ENCODE measurements at places on chromosomes 6 and 20.

DNA sequence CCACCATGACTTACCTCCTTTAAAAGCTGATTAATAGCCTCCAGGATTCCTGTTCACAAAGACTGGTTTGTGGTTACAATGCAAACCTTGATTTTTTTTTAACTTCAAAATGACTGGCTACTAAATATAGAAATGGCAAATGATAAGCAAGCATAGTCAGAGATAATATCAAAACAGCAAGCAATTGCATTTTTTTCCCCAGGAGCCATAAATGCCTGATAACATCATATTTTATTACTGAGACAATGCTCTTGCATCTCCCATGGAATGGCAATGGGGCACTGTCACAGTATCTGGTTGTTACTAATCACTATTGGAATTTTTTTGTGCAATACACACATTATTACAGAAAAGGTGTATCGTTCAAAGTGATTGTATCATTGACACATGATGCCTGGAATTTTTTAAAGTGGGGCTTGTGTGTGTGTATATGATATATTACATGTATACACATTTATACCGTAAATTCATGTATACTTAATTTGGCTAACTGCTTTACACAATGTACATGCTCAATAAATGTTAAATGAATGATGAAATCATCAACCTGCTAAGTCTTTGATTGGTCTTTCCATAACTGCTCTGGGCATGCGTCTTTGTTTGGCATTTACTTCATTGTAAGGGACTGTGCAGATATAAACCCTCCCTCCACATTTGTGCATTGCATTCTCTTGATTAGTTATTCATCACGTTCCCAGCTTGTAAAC, 980 bp upstream of the SALL4 start:
- DNase-seq = no peak

- no peak for DNase-seq
These were observed 39.2 kb downstream of the DYNLT1 start for GRCh38 chr6:158605266-158605878.

GRCh38 chr6:118968416-118968815, 33.5 kb upstream of the MCM9 start:
- no peak for DNase-seq

DNA sequence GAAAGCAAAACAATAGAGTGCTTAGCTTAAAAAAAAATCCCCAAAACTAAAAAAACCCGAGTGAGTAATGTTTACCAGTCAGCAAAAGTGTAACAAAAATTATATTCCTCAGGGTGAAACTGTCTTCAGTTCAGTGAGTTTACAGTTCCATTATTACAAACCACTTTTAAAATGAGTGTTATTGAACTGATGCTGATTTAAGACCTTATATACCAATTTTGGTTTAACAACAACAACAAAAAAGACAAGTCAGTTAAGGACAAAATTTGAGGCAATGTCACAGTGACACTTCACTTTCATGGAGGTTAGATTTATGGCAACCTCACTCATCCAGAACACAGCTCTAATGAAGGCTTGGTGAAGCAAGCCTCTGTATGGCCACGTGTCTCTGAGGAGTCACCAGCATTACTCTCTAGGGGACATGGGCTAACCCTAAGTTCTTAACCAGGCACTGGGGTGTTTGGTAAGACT, 630.8 kb downstream of the PHF3 start:
- no peak for DNase-seq

GRCh38 chr6:56489559-56489958, 153.1 kb downstream of the DST start:
- no peak for DNase-seq

- DNase-seq = no peak
These were observed 65.7 kb downstream of the RTN4IP1 start for GRCh38 chr6:106563614-106564013.

DNA sequence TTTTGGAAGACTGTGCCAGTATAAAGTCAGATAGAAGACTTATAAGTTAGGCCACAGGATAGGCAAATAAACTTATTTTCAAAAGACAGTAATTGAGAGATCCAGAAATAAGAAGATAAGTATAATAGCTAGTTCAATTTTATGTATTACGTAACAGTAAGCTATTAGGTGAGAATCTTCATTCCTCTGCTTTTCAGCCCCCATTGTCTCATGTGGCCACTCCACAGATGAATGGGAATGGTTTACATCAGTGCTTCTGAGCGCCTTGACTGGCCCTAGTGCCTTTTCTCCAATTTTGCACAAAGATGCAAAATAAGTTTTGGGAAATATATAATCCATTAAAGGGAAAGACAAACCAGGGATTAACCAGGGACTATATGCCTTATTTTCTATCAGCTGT, 550.5 kb downstream of the MMUT start:
- DNase-seq = no peak

GRCh38 chr20:23092861-23093495, 6.9 kb upstream of the CD93 start:
- no peak for DNase-seq

DNA sequence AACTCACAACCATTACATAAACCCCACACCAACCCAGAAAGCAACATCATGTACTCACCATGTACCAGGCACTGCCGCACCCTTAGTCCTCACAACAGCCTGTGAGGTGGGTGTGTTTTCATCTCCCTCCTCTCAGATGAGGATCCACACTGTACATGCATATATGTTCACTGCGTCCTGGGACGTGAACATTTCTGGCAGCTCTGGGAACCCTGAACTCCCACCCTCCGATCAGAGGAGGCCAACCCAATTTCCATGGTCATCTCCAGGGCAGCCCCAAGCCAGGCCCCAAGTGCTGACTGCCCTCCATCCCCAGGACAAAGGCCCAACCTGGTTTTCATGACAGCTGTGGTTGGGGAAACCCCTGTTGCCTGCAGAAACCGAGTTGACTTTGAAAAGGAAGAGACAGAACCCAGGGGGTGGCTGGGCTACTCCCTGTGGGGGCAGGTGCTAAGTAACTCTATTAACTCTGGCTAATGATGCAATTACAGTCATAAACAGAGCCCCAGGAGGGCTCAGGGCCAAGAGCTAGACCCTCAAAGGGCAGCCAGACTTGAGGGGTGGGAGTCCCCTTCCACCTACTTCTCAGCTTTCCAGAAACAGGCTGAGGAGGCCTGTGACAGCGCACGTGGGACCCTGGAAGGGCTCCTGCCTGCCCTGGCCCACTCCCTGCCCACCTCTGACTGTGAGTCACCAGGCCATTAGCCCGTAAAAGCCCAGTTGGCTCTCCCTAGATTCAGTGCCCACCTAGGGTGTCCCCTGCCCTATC, 2.6 kb downstream of the TFEB start:
- DNase-seq = no peak

- DNase-seq = no peak
These were observed 780 bp downstream of the TFAP2A start for GRCh38 chr6:10413850-10414738.

- no peak for DNase-seq
These were observed 2.3 kb upstream of the UCKL1 start for GRCh38 chr20:63958471-63958870.

- DNase-seq = no peak
These were observed 590 bp downstream of the C20orf204 start for GRCh38 chr20:64036346-64037198.

DNA sequence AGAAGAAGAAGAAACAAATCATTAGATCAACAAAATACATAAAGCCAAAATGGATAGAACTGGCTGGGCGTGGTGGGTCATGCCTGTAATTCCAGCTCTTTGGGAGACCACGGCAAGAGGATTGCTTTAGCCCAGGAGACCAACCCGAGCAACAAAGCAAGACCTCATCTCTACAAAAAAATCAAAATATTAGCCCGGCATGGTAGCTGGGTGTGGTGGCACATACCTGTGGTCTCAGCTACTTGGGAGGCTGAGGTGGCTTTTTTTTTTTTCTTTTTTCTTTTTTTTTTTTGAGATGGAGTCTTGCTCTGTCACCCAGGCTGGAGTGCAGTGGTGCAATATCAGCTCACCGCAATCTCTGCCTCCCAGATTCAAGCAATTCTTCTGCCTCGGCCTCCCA, 21.5 kb downstream of the NINL start:
- DNase-seq = no peak

DNA sequence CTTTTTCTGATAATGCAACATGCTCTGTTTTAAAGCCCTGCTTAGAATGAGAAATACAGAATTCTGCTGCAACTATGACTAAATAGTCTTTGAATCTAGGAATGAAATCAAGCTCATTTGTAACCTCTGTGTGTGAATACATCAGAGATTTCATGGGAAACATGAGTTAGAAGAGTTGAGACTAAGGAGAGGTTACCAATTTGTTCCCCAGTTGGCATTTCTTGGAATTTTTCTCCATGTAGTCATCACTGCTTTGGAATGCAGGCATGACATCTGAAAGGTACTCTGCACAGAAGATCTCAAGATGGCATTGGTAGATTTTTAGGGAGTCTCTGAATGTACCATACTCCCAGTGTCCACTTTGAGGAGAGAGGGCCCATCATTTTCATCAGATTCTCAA, 237.2 kb downstream of the TFAP2A start:
- DNase-seq = no peak

DNA sequence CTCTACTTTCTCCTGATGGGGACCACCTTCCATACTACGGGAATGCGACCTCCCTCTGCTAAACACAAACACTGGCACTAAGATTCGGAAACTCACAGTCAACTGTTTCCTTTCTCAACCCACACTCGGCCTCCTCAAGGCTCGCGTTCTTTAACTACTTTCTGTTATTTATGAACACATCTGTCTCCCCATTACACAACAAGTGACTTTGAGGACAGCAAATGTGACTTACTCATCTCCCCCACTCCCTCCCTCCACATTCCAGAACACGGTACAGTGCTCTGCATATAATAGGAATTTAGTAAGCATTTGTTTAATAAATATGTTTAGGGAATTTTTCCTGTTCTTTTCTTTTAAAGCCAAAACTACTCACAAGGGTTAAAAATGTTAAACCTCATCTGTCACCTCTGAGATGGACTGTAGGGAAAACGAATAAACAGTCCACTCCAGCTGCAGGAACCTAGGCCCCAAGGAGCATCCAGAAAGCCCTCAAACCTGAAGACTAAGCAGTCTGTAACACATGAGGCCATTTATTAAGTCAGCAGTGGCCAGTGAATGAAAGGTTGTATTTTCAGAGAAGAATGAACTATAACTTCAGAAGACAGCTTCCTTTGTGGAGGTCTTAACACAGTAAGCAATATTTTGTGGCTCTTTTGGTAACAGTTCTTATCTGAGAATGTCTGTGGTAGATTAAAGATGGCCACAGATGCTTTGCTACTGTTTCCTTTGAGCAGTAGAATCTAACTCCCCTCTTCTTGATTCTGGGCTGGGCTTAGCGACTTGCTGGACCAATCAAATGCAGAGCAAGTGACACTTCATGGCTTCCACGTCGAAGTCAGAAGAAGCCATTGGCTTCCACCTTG, 209.6 kb upstream of the DTNBP1 start:
- no peak for DNase-seq

- no peak for DNase-seq
These were observed 642.1 kb downstream of the EPHA7 start for GRCh38 chr6:92777146-92777740.
